ENCODE measurements at places on chromosomes 3 and 15. TPM values are rescaled to one million over a fixed set of nuclear protein-coding genes. Genes with fewer than 3 reads are reported as not detected.

DNA sequence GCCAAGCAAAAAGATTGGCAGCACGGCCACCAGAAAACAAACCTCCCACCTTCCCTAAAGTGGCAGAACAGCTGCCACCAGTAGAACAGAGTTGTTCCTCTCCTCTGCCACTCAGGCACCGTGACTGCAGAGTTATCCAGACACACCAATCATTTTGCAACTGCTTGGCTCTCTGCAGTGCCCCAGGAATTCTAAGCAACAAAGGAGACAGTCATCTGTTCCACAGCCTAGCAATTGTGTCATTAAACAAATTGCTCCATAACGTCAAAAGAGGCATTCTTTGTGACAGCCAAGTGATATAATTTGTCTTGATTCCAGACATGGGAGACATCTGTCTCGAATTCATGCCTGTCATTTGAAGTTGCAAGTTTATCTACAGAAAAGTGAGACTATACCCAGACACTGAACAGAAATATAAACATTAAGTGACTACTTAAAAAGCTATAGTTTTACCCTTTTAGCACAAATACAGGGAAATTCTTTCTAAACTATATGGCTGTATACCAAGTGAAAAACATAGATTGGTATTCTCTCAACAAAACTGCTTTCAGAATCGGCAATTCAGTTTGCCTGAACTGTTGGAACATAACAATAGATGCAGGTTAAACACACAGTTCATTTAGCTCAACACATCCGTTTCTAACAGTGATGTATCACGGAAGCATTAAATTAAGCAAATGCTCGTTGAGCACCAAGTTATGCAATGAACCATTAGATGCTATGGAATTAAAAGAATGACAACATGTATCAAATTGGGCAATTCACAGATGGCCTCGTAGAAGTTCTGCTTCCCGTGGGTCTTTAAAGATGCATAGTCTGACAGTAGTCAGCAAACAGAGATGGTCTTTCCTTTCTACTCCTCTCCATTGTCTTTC lies 281.3 kb downstream of the FGF12 start:
- no peak for DNase-seq

MINAR1 gene
- polyA plus RNA-seq = 0.43 TPM

DNA sequence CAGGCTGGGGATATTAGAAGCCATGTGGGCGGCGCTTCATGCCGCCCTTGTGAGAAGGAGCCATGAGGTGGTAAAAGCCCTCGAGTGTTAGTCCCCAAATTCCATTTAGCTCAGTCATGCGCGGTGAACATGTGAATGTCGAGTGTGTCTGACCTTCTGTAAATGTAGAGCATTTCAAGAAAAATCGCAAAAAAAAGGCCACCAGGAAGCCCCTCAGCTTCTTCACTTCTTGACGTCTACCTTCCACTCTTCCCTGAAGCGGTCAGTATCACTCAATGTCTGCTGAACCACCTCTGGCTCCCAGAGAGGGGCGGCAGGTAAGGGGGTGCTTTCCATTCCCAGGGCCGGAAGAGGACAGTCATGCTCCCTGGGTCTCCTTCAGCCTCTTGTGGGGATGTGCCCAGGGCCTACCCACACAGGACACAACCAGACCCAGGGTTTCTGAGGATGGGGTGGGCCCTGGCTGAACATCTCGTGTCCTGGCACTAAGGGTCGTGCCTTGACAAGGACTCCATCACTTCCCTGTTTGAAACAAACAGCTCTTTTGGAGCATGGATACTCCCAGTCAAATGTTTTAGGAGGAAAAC lies 274.9 kb downstream of the FAM43A start:
- DNase-seq = no peak

DNA sequence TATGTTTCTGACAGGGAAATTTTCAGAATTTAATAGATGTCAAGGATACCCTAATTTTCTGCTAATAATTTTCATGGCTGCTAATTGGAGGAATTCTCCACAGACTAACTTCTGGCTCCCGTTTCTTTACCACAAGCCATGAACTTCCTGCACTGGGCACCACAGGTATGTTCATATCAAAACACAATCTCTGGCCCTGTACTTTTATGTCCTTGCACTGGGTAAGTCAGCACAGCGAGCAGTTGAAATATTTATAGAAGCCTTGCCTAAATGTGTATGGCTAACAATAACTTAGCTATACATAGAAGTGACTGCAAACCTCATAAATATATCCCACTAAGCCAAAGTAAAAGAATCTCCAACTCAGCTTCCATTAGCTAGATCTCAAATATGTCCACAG lies 246.9 kb downstream of the ZIC1 start:
- DNase-seq = no peak

GRCh38 chr3:24608701-24609390 lies 114.2 kb upstream of the THRB start:
- no peak for DNase-seq

SPTSSB gene
- polyA plus RNA-seq = not detected

- DNase-seq = no peak
These were observed 222.3 kb downstream of the MEIS2 start for GRCh38 chr15:36877796-36878683.

- DNase-seq = no peak
These were observed 206.0 kb upstream of the KBTBD8 start for GRCh38 chr3:66792086-66792485.

RTP1 gene
- polyA plus RNA-seq = not detected

GRCh38 chr3:62803276-62803675 lies 71.9 kb downstream of the CADPS start:
- no peak for DNase-seq

SPRED1 gene
- polyA plus RNA-seq = 7.9 TPM

HPS3 gene
- polyA plus RNA-seq = 20.0 TPM

- DNase-seq = no peak
These were observed 104.5 kb upstream of the SATB1 start for GRCh38 chr3:18529631-18530030.

DNA sequence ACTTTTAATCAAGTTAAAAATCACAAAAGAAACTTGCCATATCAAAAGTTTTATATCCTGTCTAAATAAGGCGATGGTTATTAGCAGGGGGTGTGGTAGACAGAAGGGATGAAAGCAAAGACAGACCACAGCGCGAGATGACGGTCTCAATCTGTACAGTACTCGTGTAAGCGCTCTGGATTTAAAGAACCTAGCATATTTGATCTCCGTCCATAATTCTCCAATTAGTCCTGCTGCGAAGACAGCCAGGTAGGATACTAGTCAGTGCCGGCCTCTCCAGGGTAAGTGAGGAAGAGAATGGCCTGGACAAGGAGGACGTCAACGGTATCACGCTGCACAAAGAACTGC lies 701 bp downstream of the SGO1 start:
- no peak for DNase-seq

GRCh38 chr3:12561397-12561796 lies 4.5 kb downstream of the MKRN2 start:
- DNase-seq = no peak

DNA sequence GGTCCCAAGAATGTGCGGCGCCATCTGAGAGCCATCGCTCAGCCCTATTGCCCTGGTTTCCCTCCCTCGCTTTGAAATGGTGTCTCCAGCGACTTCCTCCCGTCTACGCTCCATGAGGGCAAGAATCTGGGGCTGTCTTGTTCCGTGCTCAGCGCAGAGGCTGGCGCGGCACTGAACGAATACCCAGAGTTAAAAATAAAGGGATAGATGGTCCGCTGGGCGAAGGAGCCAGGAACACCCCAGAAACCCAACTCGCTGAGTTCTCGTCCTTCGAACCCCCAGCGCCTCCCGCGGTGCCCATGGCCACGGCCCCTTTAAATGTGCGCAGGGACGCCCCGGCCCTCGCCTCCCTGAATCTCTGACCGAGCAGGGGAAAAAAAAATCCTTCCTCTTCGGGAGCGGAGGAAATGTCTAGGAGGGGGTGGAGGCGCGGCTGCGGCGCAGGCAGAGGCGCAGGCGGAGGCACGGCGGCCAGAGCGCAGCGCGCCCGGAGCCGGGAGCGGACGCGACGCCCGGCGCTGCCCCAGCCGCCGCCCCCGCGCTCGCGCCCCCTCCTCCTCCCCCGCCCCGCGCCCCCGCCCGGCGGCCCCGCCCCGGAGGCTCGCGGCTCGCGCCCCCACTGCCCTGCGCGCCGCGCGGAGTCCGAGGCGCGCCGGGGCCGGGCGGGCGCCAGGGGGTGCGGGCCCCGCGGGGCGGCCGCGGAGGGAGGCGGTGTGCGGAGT lies 8.5 kb upstream of the FGD5 start:
- no peak for DNase-seq

GRCh38 chr3:31536497-31536896 lies 3.8 kb downstream of the STT3B start:
- no peak for DNase-seq

DNA sequence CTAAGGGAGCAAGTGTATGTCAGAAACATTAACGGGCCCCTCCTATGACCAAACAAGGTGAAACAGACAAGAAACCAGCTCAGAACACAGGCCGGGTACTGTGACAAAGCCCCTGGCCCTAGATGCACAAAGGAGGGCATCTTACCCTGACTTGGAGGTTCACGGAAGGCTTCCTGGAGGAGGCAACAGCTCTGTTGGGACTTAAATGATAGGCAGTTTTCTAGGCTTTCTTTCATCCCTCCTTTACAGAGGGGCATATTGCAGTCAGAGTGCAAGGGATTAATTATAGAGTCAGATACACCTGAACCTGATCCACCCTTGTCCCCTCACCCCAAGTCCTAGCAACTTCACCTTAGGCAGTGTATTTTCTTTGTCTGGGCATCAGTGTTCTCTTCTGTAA lies 8.4 kb downstream of the EPHB3 start:
- no peak for DNase-seq

GRCh38 chr3:11167590-11167989 lies 13.3 kb downstream of the HRH1 start:
- no peak for DNase-seq

GRCh38 chr15:50107591-50108408 lies 11.2 kb downstream of the ATP8B4 start:
- DNase-seq = no peak

CLSTN2 gene
- 1.4 TPM for polyA plus RNA-seq

- DNase-seq = no peak
These were observed 369.1 kb downstream of the RBMS3 start for GRCh38 chr3:29649815-29650547.

- no peak for DNase-seq
These were observed 22.0 kb upstream of the PLA2G4E start for GRCh38 chr15:42042602-42043400.

PAQR9 gene
- not detected for polyA plus RNA-seq

DNA sequence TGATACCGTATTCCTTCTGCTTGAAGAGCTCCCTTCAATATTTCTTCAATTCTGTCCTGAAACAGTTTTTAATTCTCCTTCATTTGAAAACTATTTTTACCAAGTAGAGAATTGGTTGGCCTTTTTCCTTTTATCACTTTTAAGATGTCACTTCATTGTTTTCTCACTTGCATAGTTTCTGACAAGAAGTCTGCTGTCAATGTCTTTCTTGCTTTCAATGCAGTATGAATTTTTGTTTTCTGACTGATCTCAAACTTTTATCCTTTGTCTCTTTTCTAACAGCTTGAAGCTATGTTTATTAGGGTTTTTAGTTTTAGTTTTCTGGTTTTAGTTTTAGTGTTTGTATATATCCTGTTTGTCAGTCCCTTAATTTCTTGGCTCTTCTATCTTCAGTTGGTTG lies 364.8 kb upstream of the TPRG1 start:
- no peak for DNase-seq

TMEM108 gene
- polyA plus RNA-seq = 0.06 TPM

ALDH1A2 gene
- 0.50 TPM for polyA plus RNA-seq

DNA sequence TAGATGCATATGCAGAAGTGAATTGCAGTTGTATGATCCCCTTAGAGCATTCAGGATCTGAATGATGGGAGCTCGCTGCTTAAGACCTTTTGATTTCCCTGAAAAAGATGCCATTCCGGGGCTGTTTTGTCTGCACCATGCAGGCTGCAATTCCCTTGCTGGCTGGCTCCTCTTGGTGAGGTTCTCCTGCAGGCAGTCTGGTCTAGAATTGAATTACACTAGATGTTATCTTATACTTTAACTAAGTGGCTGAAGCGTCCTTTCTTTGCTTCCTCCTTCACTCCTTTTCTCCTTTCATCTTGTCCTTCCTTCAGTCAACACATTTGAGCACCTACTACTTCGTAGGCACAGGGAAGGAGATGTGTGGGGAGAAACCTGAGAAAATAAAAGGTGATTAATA lies 18.6 kb upstream of the MYZAP start:
- no peak for DNase-seq

NSMCE3 gene
- polyA plus RNA-seq = 9.7 TPM

DNA sequence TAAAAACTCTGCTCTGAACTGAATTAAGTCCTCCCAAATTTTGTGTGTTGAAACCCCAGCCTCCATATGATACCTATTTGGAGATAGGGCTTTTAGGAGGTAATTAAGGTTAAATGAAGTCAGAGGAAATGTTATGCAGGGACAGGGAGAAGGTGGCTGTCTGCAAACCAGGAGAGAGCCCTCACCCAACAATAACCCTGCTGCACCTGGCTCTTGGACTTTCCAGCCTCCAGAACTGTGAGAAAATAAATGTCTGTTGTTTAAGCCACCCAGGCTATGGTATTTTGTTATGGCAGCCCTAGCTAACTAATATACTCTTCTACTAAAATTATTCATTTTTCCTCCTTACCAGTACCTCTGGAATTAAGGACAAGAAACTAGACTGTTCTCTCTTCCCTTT lies 79.5 kb downstream of the MEIS2 start:
- DNase-seq = no peak

PLA2G4D gene
- polyA plus RNA-seq = not detected

DNA sequence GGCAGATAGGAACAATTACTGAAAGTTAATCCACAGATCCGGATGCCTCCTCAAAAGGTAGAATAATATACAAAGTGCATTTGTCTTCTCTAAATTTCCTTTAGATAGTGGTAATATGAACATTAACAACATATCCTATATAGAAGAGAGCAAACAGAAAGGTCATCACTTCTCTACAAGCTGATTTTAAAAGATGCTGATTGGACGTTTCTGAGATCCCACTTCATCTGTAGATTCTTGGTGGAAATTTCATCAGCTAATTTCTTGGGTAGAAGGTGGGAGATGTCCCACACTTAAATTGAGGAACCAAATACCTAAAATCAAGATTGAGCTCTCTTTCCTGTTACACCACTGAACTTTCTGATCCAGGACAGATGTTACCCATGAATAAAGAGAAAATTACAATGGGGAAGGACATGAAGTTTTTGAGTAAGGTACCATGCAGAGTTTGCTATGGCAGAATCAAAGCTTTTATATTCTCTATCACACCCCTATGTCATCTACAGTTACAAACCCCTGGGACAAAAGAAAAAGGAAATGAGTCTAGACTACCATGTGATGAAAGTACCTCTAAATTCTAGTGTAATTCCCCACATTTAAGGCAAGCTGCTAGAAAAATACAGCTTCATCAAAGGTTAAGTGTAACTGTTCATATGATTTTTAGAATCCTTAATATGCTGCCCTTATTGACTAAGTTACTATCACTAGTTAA lies 189.2 kb upstream of the SETMAR start:
- DNase-seq = no peak

GRCh38 chr15:39579487-39580116 lies 1.3 kb upstream of the THBS1 start:
- no peak for DNase-seq

DNA sequence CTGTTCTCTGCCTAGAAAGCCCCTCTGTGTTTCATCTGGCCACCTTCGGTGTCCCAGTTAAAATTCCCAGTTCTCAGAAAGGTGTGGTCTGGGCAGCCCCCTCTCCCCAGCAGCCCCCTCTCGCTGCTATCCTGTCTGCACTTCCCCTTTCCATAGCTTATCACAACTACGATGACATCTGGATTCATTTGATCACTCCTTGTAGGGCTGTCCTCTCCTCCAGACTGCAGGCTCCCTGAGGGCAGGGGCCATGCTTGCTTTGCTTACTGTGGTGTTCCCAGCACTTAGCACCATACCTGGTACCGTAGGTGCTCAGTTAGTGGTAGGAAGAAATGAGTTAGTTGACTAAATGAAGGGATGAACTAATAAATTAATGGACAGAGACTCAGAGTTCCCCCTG lies 26.3 kb upstream of the GOLGA6C start:
- DNase-seq = no peak

SSUH2 gene
- 0.25 TPM for polyA plus RNA-seq
